ENCODE measurements at places on chromosomes 16 and 17.

- DNase-seq = no peak
Observed at GRCh38 chr17:61464130-61464842, 12.1 kb downstream of the TBX4 start.

DNA sequence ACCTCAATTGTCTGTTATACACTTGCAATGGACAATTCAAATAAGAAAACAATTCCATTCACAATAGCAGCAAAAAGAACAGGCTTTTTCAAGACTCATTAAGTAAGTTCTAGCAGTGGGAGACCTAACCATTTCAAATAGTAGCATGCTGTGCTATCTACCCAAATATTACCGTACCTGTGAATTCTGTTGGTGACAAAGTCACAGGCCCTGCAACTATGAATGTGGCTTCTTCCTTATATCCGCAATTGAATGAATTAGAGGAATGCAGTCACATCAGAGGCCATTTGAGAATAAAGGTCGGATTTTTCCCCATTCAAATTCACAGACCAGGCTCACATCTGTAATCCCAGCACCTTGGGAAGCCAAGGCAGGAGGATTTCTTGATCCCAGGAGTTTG lies 800 bp upstream of the NME4 start:
- DNase-seq = no peak

DNA sequence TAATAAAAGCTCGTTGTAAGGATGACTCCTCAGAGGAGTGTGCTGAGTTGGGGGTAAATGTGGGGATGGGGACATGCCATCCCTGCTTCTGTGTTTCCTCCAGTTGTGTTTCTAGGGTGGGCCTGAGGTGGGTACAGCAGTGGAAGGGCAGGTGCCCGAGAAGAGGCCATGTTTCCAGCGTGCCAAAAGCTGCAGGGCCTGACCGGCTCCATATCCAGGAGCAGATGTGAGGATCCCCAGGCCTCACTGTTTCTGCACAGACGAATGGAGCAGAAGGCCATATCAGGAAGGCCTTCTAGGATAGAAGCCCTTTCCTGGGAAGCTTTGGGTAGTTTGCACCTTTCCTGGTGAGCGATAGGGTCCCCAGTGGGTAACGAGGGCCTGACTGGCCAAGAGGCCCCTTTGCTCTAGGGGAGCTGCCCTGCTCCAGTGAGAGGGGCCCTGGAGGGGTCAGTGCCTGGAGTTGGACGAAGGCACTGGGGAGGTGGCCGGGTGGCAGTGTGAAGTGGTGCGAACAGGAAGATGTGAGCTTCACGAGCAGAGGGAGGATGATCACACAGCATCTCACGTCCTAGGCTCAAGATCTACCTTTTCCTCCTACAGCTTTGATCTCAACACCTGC lies 62.9 kb downstream of the SHISA6 start:
- DNase-seq = no peak

DNA sequence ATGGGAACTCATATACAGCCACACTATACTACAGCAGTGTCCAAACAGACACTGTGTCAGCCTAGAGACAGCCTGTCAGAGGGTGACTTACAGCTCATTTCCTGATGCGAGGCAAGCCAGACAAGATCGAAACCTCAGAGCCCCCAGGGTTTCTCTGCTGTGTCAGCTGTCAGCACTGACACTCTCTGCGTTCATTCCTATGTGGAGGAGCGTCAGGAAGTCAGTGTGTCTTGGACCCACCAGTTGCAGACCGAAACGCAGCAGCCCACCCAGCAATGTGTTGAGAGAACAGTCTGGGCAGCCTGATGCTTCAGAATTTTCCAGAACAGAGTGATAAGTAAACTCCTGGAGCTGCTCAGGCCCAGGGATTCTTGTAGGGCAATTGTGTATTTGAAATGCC lies 20.6 kb upstream of the MAPT start:
- no peak for DNase-seq

GRCh38 chr16:56923481-56924091 lies 8.4 kb upstream of the HERPUD1 start:
- peak; percentile 97 for DNase-seq

DNA sequence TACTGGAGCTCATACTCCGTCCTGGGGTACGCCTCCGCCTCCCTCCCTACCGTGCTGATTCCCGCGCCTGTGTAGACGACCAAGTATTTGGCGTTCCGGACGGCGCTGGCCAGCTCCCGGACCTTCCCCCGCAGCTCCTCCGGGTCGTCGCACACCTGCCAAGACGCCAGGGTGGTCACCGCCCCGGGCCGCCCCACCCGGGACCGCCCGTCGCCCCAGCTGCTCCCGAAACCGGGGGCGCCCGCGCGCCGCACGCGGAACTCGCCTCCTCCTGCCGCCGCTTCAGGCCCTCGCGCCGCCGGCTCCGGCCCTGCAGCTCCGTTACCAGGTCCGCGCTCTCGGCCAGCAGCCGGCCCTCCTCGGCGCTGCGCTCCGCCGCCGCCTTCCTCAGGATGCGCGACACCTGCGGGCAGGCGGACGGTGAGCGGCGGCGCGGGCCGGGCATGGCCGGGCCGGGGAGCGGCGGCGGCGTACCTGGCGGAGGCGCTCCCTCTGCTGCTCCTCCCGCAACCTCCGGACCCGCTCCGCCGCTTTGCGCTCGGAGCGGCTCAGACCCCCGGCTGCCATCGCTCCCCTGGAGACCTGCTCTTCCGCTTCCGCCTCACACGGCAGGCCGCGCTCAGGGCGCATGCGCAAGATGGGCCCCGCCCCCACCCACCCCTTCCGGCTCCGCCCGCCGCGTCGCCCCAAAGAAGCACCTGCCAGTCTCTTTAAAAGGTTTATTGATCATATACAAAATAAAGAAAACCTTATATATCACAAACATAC lies at the start of gene SIRT7:
SIRT7 (minus strand) TSS at position 612 of the 768 bp plus-strand sequence; CDS start at position 567, 45 bp downstream.
- DNase-seq = peak; percentile 43

DNA sequence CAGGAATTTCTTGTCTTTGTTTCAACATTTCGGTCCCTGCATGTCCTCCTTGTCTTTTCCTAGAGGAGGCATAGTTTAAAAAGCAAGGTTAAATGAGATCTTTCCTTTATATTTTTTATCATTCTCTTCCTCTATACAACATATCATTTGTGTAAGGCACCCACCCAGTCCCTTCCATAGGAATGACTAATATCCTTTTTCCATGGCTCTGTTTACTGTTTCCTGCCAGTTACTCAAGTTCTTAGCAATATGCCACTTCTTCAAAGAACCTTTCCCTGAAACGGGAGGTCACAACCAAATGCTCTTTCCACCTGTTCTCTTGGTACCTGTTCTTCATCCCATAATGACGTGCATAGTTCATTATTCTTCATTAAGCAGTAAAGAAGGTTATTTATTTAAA lies 1237.1 kb upstream of the GOT2 start:
- DNase-seq = no peak

GRCh38 chr17:56125830-56126819 lies 27.1 kb upstream of the ANKFN1 start:
- peak; percentile 44 for DNase-seq

- DNase-seq = no peak
Observed at GRCh38 chr17:65023791-65024190, 32.7 kb downstream of the GNA13 start.

GRCh38 chr16:67442581-67443255 lies 11.8 kb downstream of the HSD11B2 start:
- DNase-seq = no peak

DNA sequence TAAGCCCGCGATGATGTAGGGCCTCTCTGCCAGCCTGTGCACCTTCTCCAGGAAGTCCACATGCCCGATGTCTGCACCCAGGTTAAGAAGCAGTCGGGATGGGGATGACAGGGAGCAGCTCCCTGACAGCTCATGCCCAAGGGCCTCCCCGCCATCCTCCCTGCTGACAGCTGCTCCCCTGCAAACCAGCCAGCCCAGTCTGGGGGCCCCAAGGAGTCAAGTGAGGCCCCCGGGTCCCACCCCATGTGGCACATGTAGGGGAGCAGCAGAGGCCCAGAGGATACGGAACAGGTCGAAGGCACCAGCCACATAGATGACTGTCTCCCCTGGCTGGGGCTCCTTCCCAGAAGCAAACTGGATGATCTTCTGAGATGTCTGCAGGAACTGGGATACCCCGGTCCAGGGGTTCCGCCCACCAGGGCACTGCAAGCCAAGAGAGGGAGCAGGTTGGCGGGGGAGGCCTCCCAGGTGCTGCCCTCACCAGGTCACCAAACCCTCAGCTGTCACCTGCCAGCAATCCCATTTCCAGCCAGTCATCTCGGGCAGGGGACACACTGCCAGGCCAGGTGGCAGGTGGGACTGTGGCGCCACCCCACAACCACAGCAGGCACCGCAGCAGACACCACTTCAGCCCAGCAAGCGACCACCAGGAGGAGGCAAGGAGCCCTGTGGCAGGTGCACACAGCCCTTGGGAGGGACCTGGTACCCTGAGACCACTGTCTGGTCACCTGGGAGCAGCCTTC lies 4.6 kb downstream of the PCYT2 start:
- no peak for DNase-seq

DNA sequence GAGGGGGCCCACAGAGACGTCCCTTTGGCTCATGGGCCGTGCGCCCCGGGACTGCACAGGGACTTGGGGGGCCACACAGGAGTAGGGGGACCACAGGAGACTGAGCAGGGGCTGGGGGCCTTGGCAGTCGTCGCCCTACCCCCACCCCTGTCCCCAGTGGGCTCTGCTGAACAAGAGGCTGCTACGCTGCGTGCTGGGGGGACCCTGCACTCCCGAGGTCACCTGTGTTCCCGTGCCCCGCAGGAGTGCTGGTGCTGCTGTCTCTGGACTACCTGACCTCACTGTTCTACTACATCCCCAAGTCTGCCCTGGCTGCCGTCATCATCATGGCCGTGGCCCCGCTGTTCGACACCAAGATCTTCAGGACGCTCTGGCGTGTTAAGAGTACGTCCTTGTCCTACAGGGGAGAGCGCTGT lies 14.4 kb upstream of the RNF213 start:
- no peak for DNase-seq

DNA sequence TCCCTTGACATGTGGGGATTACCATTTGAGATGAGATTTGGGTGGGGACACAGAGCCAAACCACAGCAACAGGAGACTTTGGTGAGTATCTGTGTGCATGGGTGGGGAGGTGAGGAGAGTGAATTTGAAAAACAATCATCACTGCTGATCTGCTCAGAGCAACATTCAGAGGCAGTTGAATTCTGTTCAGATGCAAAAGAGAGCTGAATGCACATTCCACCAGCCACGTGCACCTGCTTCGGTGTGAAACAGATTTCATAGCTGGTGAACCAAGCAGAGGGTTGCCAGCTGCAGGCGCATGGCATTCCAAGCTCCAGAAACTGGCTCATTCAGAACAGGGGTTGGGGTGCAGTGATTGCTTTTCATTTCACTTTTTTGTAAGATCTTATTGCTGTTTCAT lies 233.1 kb upstream of the FOXF1 start:
- DNase-seq = no peak

- no peak for DNase-seq
Observed at GRCh38 chr17:70033165-70033564, 41.9 kb upstream of the KCNJ16 start.

DNA sequence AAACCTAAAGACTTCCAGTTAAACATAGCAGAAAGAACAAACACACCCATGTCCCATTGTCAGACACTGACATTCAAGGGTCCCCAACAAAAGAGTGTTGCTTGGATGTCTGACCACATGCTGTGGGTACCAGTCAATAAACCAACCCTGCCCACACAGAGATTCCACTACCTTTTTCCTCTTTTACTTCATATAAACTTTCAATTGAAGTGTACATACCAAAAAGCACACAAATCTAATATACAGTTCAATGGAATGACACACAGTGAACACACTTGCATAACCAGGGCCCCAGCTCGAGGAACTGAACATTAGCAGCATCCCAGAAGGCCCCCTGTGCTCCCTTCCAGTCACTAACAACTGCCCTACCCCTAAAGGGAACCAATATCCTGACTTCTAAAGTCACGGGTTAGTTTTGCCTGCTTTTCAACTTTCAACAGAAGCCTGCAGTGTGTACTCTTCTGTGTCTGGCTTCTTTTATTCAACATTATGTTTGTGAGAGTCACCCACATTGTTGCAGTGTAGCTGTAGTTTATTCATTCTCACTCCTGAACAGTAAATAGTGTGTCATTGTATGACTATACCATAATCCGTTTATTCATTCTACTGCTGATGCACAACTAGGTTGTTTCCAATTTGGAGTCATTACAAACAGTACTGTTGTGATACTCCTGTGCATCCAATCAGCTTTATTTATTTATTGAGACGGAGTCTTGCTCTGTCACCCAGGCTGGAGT lies 18.0 kb downstream of the CFDP1 start:
- peak; percentile 16 for DNase-seq

DNA sequence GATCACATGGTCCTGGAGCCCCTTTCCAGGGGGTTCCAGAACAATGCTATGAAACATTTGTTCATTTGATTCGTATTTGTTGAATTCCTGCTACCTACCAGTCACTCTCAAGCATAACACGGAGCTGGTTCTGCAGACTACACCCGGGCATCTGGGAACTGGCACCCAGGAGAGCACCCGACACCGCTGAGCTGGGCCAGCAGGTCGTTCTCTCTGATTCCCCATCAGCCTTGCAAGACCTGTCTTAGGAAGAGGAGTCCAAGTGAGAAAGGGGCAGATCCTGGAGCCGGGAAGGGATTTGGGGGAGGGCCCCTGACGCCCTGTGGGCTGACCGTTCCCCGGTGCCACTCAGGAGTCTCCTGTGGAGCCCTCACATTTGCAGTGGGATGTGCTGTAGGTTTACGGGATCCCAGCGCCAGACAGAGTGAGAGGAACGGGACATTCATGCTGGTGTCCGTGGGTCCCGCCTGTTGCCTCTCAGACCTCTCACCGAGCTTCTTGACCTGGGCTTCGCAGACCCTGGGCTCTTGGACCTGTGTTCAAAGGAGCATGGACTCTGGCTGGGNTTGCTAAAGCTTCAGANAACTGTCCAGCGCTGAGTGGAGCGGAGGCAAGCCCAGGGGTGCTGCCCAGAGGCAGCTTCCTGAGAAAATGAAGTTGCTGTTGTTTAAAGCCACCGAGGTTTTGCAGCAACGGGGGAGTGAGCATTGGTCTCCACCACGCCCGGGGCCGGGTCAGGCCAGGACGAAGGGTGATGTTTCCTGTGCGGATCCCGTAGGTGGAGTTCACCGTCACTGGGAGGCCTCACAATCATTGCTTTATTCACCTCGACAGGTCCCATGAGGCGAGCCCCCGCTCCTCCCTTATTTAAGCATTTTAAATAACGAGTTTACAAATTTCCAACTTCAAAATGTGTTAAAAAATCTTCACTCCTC lies 49.2 kb downstream of the METRNL start:
- no peak for DNase-seq

- DNase-seq = no peak
Observed at GRCh38 chr17:7496470-7497183, 12.5 kb downstream of the POLR2A start.

GRCh38 chr16:10039220-10040096 lies 142.8 kb downstream of the GRIN2A start:
- no peak for DNase-seq

- no peak for DNase-seq
Observed at GRCh38 chr17:80055597-80055996, 19.2 kb downstream of the CCDC40 start.

- DNase-seq = no peak
Observed at GRCh38 chr17:52201767-52202519, 43.4 kb upstream of the CA10 start.

DNA sequence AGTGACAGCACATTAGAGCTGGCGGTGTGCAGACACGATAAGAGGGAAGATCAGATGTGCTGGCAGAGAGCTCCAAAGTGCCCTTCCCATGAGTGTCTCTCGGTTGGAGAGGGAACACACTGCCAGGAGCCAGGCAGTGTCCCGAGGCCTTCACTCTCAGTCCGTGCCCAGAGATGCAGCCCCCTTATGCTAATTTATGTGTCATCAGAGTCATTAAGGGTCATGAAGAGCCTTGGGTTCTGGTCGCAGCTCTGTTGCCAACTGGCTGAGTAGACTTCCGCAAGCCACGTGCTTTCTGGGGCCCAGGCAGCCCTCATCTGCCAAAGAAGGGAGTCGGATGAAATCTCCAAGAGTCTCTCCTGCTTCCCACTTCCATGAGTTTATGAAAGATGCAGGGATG lies 232.5 kb downstream of the MSI2 start:
- no peak for DNase-seq

Measured in amniotic epithelial cell (primary cell).